ENCODE measurements at places on chromosomes 4 and X.

DNA sequence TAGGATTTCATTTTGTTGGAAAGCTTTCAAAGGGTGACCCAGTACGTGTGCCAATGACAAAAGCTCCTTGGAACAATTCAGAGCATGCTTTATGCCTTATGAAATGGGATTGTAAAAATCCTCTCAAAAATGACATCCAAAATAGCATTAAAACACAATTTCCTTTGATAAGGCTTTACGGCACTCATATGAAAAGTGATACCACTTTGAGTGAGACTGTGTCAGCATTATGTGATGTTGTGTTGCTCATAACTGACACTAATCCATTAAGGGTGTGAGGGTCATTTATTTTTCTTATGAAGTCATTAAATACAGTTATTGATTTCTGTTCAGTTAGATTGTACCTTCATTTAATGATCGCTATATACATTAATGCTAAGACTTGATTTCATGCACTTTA, 250.2 kb downstream of the TENM3 start:
- no peak for DNase-seq

GRCh38 chrX:79367907-79368306, 773 bp upstream of the ITM2A start:
- peak; percentile 14 for DNase-seq

GRCh38 chr4:69744157-69744478, 16.3 kb downstream of the SULT1B1 start:
- no peak for DNase-seq

DNA sequence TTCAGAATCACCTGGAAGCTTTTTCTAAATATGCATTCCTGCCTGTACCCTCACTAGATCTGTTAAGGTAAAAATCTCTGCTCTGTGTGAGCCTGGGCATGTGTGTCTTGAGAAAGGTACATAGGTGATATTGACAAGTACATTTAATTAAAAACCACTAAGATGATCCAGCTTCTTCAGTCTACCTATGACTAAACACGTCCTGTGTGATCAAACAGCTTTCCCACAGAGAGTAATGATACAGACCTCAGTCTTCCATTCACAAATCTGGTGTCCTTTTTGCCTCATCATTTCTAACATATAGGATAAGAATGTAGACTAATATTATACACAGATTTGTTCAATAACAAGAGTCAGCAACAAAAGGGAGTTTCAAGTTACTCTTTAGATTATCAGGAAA, 42.6 kb downstream of the GALNT7 start:
- DNase-seq: no peak

DNA sequence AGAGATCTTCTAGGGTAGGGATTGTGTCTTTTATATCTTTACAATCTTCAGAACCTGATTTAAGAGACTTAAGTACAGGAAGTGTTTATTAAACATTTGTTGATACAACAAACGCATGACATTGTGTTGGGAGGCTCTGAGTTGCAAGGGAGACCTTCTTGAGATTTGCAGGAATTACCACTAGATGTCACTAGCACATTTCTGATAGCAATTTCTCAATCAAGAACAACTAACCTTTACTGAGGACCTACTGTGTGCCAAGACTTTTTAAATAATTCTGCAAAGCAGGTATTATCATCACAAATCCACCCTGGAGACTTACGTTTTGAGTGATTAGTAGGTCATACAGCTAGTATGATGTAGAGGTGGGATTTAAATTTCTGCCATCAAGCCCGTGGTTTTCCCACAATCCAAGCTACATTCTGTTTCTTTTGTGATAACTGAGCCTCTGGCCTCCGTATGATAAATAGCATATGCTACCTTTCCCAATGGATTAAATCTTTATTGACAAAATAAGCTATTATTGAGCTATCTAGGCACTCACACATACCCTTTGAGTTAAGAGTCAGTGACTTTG, 986.0 kb downstream of the CCSER1 start:
- peak; percentile 52 for DNase-seq
